SK-N-SH (cell line): ENCODE measurements at places on chromosomes 4 and X. TPM values are rescaled to one million over a fixed set of nuclear protein-coding genes. Genes with fewer than 3 reads are reported as not detected.

GRCh38 chr4:187555174-187555573, 440.4 kb upstream of the ZFP42 start:
- no peak for DNase-seq

DNA sequence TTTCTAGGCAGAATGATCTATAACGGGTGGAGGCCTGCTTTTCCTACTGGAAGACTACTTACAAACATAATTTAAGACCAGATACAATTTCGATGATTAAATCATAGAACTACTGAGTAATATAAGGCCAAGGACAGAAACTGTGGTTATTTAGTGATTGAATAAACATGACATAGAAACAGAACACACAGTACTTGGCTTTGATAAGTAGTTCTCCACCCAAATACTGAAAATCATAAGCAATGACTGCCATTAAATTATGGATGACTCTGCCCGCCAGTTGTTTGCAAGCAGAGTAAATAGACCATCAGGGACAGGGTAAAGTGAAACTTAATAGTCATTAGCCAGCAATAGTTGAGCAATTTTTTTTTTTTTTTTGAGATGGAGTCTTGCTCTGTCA, 17.2 kb upstream of the SMIM14 start:
- DNase-seq, result no peak

DNA sequence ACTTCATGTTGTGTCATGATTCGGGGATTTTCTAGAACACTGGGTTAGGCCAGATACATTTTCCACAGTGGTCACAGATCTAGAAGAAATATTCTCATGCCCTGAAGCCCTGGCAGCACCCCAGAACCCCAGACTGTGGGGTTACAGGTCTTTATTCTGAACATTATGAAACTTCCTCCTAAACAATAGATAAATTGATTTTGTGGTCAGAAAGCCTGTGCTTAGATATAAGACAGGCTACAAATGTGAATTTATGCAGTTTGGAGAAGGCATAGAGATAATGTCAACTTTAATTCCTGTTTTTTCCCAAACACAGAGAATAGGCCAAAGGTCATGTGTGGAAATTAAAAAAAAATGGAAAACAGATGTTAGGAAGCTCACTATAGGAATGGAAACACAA, 492.9 kb downstream of the SPRY1 start:
- peak; percentile 21 for DNase-seq

DNA sequence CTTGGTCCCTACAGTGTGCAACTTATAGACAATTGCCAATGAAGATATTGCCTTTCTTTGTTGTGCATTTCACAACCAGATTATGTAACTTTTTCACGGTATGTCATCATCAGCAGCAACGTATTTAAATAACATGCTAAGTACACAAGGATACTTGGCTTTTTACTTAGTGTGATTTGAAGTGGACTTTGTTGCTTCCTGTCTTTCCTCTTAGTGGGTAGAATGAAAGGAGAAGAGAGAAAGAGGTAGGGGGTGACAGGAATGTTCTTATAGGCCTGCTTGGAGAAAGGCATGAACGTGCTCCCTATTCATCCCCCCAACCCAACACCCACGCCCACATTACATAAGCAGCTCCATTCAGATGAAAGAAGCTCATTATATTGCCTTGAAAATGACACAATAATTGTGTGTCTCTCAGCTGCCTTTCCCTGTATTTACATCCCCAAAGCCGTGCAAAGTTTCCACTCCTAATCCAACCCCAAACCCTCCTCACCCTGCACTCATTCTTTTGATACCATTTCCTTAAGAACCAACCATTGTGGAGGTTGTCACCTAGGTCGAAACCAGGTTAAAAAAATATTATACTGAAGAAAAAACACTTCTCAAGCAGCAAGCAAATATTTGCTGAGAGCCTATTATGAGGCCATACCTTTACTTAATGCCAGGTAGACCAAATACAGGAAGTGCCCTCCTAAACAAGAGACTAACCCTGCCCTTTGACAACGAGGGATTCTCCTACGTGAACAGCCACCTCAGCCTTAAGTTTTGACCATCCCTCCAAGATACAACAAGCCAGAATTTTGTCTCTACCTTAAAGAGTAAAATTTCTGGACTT, 25.2 kb upstream of the GK start:
- DNase-seq, result no peak

- no peak for DNase-seq
Observed at GRCh38 chr4:127212701-127213100, 420.1 kb upstream of the INTU start.

- DNase-seq, result no peak
Observed at GRCh38 chr4:168836490-168836889, 173.6 kb downstream of the CBR4 start.

GRCh38 chr4:96097040-96097607, 257.2 kb downstream of the PDHA2 start:
- no peak for DNase-seq

- DNase-seq, result no peak
Observed at GRCh38 chr4:76799140-76799539, 98.8 kb downstream of the SOWAHB start.

- no peak for DNase-seq
Observed at GRCh38 chr4:122099896-122100295, 52.2 kb upstream of the BLTP1 start.

DNA sequence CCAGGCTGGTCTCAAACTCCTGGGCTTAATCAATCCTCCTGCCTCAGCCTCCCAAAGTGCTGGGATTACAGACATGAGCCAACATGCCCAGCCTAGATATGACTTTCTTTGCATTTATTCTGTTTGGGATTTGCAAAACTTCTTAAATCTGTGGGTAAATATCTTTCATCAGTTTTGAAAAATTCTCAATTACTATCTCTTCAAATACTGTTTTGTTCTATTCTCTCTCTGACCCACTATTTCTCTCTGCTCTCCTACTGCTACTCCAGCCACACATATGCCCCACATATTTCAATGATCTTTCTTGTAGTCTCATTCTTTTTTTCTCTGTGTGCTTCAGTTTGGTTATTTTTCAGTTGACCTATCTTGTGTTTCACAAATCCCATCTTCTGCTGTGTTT, 205.1 kb downstream of the CHIC2 start:
- DNase-seq, result no peak

DNA sequence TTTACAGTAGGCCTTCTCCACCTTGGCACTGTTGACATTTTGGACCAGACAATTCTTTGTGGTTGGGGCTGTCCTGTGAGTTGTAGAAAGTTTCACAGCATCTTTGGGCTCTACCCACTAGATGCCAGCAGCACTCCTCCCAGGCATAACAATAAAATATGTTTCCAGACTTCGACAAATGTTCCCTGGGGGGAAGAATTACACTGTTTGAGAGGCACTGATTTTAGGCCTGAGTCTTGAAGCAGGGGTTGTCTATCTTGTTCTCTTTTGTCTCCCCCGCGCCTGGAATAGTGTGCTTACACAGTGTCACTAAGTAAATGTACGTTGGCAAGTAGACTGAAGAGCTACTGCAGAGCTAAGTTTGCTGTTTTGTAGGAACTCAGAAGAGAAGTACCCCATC, 254.4 kb upstream of the BOD1L1 start:
- no peak for DNase-seq

GRCh38 chr4:3814053-3814570, 47.9 kb downstream of the ADRA2C start:
- DNase-seq, result no peak

GRCh38 chr4:145340071-145340675, 141.5 kb upstream of the SMAD1 start:
- DNase-seq, result no peak

- DNase-seq, result no peak
Observed at GRCh38 chr4:18185491-18185890, 163.9 kb upstream of the LCORL start.

DNA sequence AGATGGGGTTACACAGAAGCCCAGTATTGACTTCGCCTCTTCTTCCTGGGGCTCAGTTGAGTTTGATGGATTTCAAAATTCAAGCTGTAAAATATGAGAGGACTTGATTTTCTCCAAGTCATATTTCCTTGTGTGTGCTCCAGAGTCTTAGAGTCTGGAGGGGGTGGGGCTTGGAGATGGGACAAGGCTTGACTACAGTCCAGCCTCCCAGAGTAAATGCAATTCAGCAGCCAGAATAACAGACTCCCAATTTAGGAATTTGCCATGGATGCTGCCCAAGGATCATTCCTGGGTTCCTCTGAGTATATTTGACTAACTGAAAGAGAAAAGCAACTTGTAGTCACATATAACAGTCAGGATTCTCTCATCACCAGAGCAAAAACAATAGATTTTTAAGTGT, 53.7 kb upstream of the RBPJ start:
- DNase-seq, result no peak

DNA sequence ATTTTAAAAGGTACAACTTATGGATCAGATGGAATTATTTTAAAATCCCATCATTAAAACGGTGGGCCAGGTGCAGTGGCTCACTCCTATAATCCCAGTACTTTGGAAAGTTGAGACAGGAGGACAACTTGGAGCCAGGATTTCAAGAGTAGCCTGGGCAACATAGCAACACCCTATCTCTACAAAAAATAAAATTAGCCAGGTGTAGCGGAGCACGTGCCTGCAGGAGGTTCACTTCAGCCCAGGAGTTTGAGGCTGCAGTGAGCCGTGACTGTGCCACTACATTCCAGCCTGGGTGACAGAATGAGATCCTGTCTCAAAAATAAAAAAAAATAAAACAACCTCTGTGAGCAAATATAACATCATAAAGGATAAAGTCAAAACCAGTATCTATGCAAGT, 11.4 kb downstream of the ADH5 start:
- DNase-seq, result no peak

DNA sequence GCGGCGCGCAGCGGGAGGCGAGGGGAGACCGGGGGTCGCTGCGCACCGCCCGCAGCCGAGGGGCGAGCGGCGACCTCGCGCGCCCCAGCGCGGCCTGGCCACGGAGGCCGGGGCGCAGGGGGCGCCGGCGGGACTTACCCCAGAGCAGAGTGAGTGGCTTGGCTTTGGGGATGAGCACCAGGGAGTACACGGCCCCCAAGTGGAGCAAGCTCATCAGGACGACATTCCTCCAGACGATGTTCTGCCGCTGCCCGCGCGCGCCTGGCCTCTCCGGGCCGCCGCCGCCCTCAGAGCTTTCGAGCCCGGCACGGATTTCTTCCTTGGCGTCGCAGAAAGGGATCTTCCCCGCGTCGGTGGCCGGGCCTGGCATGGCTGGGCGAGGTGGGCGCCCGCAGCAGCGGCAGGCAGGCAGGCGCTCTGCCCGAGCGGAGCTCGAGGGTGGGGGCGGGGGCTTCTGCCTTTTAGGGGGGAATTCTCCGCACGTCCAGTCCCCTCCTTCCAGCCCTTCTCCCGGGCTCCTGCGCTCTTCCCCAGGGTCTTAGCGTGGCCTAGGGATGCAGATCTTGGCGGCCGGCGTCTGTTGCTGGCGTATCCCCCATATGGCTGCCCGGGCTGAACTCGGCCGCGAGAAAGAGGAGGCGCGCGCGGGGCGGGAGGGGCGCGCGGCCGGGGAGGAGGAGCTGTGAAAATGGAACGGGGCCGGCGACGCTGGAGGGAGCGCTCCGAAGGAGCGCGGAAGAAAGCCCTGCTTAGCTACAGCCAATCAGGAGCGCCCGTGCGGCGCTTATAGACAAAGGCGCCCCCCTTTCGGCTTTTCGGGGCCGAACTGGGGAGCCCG, at the start of gene SCD5:
TSS of gene SCD5 (minus strand) at position 629 of the 838 bp plus-strand sequence. CDS start at position 370, 259 bp downstream.
- DNase-seq, result peak; percentile 86

GRCh38 chrX:30938295-30938694, 49.2 kb upstream of the TAB3 start:
- no peak for DNase-seq

- DNase-seq, result no peak
Observed at GRCh38 chrX:16807976-16808542, 21.8 kb downstream of the TXLNG start.

GRCh38 chr4:35734381-35735098, 509.8 kb downstream of the ARAP2 start:
- DNase-seq, result no peak

GRCh38 chrX:150438165-150438564, 75.0 kb downstream of the MAMLD1 start:
- no peak for DNase-seq

GRCh38 chr4:98098764-98099163, 44.5 kb downstream of the STPG2 start:
- DNase-seq, result no peak

- DNase-seq, result no peak
Observed at GRCh38 chrX:41824551-41824950, 98.8 kb downstream of the CASK start.

DNA sequence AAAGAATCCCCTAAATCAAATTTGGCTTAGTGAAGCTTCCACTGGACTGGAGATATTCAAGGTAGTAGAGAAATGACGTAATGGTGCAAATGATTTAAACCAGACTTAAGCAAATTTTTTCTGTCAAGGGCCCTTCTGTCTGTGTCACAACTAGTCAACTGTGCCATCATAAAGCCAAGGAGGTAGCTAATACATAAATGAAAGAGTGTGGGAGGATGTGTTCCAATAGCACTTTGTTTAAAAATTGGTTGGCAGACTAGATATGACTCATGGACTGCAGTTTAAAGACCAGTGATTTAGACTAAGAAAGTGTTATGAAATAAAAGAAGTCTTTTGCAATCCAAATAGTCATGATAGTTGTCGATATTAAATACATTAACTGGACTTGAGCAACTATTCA, 24.3 kb upstream of the TEX13C start:
- DNase-seq, result no peak

DNA sequence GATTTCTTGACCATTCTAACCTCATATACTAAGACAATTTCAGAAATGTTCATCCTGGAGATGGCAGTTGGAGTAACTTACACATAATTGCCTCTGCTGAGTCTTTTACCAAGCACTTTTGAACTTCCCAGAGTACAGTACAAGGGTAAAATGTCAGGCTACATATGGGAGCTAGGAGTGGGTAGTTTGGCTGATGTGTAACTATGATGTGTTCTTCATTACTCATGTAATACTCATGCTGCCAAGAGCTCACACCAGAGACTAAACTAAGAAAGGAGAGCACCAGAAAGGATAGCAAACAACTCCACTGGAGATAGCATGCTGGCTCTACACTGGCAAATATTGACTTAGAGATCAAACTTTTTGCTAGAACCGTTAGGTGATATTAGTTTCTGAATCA, 194.0 kb downstream of the PDGFRA start:
- no peak for DNase-seq

GRCh38 chr4:8200302-8200975, 1.3 kb downstream of the SH3TC1 start:
- DNase-seq, result no peak

Gene IQCM
- not detected in 2 replicates for polyA plus RNA-seq

Gene FGFBP2
- 0.62 and 1.7 TPM in 2 replicates for polyA plus RNA-seq

Gene TMEM156
- polyA plus RNA-seq, result 0.13 and 0.15 TPM in 2 replicates

Gene NAA11
- polyA plus RNA-seq, result not detected in 2 replicates

Gene RIPPLY1
- polyA plus RNA-seq, result 0.08 TPM in 1 of 2 replicates, not detected in the other

Gene SMIM31
- not detected in 2 replicates for polyA plus RNA-seq

Gene ARMCX4
- 3.7 and 3.8 TPM in 2 replicates for polyA plus RNA-seq

Gene DGAT2L6
- 0.05 TPM in 1 of 2 replicates, not detected in the other for polyA plus RNA-seq

Gene TDO2
- polyA plus RNA-seq, result not detected in 2 replicates

Gene OTC
- polyA plus RNA-seq, result not detected in 2 replicates

Gene TCEAL3
- polyA plus RNA-seq, result 20.6 and 26.7 TPM in 2 replicates

Gene ASMT
- 0.26 TPM in 1 of 2 replicates, not detected in the other for polyA plus RNA-seq

Gene RNF128
- not detected in 2 replicates for polyA plus RNA-seq
